Fibroblast of lung (primary cell): ENCODE measurements at places on chromosomes 12 and 14. TPM values are rescaled to one million over a fixed set of nuclear protein-coding genes. Genes with fewer than 3 reads are reported as not detected.

DNA sequence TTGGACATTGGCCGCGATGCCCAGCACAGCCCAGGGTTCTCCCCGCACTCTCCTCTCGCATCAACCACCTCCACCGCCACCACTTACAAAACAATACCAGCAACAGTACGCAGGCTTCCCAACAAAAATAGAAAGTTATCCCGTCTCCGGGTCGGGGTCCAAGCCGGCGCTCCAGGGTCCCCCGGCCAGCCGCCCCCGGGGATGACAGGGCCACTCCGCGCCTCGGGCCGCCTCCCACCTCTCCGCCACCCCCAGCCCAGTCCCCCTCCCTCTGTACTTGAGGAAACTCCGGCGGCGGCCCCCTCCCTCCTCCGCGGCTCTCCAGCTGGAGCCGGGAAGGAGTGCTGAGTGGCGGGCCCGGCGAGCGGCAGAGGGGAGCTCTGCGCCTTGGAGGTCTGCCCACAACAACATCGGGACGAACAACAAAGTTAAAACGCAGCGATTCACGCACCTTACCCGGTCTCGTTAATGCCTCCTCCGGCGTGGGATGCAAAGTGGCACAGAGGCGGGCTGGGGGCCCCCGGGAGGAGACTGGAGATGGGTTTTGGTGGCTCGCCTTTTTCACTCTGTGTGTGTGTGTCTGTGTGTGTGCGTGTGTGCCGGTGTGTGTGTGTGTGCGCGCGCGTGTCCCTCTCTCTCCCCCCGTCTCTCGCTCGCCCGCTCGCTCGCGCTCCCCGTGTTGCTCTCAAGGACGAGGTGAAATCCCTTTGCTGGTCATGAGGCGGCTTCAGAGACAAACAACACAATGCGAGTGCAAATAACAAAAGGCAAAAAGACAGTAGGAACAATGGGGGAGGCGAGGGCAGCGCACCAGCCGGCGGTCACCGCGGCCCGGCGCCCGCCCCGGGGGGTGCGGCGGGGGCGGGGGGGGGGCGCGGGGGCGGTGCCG, 386.8 kb downstream of the BCAT1 start:
- H3K27me3 ChIP-seq: no peaks in the 10 kb centered on the region
- peak overlapping the region; percentile 98 for H3K4me3 ChIP-seq
- H3K27ac ChIP-seq: peak overlapping the region; percentile 90
- peaks cover 3% of the 10 kb centered on the region for H3K4me1 ChIP-seq

DNA sequence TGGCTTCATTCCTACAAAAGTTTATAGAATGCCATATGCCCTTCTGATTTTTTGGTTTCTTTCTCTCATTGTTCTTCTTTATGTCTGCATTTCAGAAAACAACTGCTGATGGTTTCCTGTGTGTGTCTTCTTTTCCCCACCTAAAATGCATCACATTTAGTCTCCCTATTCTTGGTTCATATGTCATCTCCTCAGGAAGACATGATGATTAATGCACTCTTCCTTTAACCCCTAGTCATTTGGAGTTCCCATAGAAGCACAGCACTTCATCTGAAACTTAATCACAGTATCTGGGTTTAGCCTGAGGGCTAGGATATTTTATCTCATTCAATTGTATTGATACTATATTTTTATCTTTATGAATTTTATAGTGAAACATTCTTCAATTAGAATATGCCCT, 21.5 kb downstream of the GNPNAT1 start:
- H3K27ac ChIP-seq: no peak overlapping the region
- no peak overlapping the region for H3K4me3 ChIP-seq
- no peaks in the 10 kb centered on the region for H3K36me3 ChIP-seq
- DNase-seq: no peak

DNA sequence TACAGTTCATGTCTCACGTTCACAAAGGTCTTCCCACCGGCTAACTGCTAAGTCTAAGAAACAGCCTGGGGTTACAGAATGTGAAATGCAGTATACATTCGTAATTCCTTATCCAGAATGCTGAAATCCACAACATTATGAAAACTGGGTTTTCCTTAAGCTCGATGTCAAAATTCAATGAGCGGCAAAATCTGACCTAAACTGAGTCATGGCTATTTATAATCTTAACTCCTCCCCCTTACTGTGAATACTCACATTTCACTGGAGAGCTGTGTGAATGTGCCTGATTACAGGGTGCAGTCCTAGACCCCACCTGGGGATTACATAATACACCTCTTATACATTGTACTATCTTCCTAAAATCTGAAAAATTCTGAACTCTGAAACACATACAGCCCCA, 35.3 kb downstream of the STX2 start:
- H3K4me3 ChIP-seq: no peak overlapping the region
- H3K36me3 ChIP-seq: peaks cover 12% of the 10 kb centered on the region
- peak; percentile 60 for DNase-seq
- H3K27ac ChIP-seq: no peak overlapping the region
- H3K27me3 ChIP-seq: no peaks in the 10 kb centered on the region

GRCh38 chr12:81963636-81964035, 204.5 kb upstream of the PPFIA2 start:
- DNase-seq: no peak
- no peaks in the 10 kb centered on the region for H3K27me3 ChIP-seq
- no peak overlapping the region for H3K27ac ChIP-seq
- H3K4me1 ChIP-seq: no peaks in the 10 kb centered on the region

GRCh38 chr12:103832048-103832997, 8.7 kb downstream of the NT5DC3 start:
- H3K27ac ChIP-seq: no peak overlapping the region
- no peak for DNase-seq
- no peaks in the 10 kb centered on the region for H3K27me3 ChIP-seq
- no peaks in the 10 kb centered on the region for H3K4me1 ChIP-seq
- H3K36me3 ChIP-seq: no peaks in the 10 kb centered on the region

- no peaks in the 10 kb centered on the region for H3K27me3 ChIP-seq
- no peak overlapping the region for H3K27ac ChIP-seq
- H3K4me1 ChIP-seq: no peaks in the 10 kb centered on the region
- no peaks in the 10 kb centered on the region for H3K36me3 ChIP-seq
- H3K4me3 ChIP-seq: no peak overlapping the region
These were observed 218.8 kb downstream of the BTG1 start for GRCh38 chr12:91926848-91927247.

DNA sequence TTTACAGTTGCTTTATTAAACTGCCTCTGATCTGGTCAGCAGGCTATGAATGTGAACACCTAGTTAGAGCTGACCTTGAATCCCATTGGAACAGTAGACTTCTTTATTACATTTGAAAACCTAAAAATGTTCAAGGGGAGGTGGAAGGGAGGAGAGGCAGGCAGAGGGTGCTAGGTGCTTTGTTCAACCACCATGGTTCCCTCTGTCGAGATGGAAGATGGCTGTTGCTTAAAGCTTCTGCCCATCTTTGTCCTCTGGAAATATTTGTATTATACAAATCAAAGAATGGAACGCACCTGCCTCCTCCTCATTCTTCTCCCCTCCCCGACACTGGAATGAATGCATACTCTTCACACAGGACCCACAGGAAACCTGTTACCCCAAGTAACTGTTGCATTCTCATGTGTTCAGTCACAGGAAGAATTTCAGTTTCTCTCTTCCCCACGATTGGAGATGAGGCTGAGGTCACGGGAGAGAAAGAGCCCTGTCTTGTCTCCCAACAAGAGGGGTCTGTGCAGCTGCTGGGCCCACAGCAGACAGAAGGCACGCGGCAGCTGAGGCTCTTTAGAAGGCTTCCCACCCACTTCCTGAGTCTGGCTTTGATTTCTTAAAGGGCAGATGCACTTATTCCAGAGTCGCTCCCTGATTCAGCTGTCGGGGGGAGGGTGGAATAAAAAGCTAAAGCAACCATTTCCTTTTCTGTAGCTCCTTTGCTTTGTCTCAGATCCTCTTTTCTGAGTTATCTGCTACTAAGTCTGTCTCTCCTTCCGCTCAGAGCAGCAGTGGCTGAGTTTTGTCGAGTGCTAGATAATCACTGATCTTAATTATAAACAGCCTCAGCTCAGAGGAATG, 217.9 kb upstream of the BTG1 start:
- peaks cover 3% of the 10 kb centered on the region for H3K4me1 ChIP-seq
- no peaks in the 10 kb centered on the region for H3K27me3 ChIP-seq
- H3K4me3 ChIP-seq: peak overlapping the region; percentile 24

ADAM20 gene
- 0.51 and 1.2 TPM in 2 replicates for total RNA-seq

DNA sequence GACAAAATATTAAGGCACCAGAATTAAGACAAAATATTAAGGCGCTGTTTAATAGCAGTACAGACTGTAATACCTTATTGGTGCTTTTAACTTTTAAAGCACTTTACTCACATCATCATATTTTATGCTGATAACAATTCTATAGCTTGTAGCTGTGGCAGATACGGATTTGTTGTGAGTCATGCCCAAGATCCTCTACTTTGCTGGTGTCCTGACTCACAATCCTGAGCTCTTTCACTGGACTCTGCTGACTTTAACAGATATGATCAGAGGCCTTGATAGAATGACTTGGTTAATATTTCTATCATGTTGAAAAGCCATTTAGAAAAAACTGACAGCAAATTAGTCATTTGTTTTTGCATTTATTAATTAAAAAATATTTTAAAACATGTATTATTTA, 99.0 kb upstream of the PKP2 start:
- H3K4me1 ChIP-seq: no peaks in the 10 kb centered on the region
- no peak for DNase-seq
- H3K36me3 ChIP-seq: no peaks in the 10 kb centered on the region
- no peak overlapping the region for H3K27ac ChIP-seq

CLEC4D gene
- not detected in 2 replicates for total RNA-seq

- H3K27me3 ChIP-seq: no peaks in the 10 kb centered on the region
- H3K36me3 ChIP-seq: no peaks in the 10 kb centered on the region
- no peak overlapping the region for H3K4me3 ChIP-seq
- no peak overlapping the region for H3K27ac ChIP-seq
- no peak for DNase-seq
- H3K4me1 ChIP-seq: peaks cover 4% of the 10 kb centered on the region
These were observed 27.6 kb downstream of the CDKN1B start for GRCh38 chr12:12744546-12745305.

GRCh38 chr14:22748206-22748605, 18.3 kb upstream of the OXA1L start:
- H3K27ac ChIP-seq: no peak overlapping the region
- DNase-seq: no peak
- H3K27me3 ChIP-seq: no peaks in the 10 kb centered on the region

GRCh38 chr14:23006544-23007419, 3.2 kb downstream of the C14orf93 start:
- peaks cover 6% of the 10 kb centered on the region for H3K4me1 ChIP-seq
- H3K27ac ChIP-seq: peak overlapping the region; percentile 84
- peak; percentile 96 for DNase-seq
- peak overlapping the region; percentile 64 for H3K4me3 ChIP-seq
- no peaks in the 10 kb centered on the region for H3K36me3 ChIP-seq

DNA sequence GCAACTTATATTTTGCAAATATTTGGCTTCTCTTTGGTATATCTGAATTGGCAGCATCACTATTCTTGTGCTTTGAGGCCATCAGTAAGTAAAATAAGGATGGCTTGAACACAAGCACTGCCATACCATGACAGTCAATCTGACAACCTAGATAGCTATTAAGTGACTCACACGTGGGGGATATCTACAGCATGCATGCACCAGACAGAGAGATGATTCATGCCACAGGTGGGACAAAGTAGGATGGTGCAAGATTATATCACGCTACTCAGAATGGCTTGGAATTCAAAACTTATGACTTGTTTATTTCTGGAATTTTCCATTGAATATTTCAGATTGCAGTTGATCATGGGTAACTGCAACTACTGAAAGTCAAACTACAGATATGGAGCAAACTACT, 675.6 kb upstream of the MDGA2 start:
- no peaks in the 10 kb centered on the region for H3K36me3 ChIP-seq
- H3K4me1 ChIP-seq: no peaks in the 10 kb centered on the region
- H3K27ac ChIP-seq: no peak overlapping the region
- no peak overlapping the region for H3K4me3 ChIP-seq
- H3K27me3 ChIP-seq: no peaks in the 10 kb centered on the region

DNA sequence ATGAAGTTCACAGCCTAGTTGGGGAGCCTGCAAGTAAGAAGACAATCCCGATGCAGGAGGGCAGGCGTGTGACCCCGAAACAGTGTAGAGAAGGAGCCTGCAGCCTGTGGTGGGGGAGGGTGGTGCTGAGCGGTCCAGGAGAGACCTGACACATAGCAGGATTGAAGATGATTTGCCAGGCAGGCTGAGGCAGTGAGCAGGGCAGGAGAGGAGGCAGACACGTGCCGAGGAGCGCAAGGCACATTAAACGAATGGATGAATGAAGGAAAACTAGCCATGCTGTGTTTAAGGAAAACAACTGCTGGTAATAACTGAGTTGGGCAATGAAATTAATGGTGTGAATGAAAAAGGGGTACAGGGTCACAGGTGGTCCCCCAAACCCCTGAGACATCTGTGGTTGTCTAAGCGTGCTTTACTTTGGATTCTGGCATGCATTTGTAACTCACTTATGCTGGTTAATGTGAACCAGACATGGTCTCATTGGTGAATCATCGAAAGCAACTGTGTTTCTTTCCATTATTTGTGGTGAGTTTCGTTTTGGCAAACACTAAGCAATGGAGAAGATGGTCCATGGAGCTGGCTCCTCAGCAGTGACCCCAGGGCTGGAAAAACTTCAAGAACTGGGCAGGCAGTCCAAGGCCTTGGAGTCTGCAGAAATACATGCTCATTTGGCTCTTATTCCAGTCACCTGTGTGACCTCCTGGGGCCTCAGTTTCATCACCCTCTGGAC, 96.9 kb upstream of the EVL start:
- H3K4me1 ChIP-seq: peaks cover 9% of the 10 kb centered on the region
- no peaks in the 10 kb centered on the region for H3K36me3 ChIP-seq
- no peak overlapping the region for H3K4me3 ChIP-seq
- H3K27me3 ChIP-seq: no peaks in the 10 kb centered on the region
- peak; percentile 74 for DNase-seq

- no peak overlapping the region for H3K27ac ChIP-seq
- H3K27me3 ChIP-seq: no peaks in the 10 kb centered on the region
- H3K4me1 ChIP-seq: no peaks in the 10 kb centered on the region
These were observed 1.1 kb downstream of the IGF1 start for GRCh38 chr12:102479099-102479885.

DNA sequence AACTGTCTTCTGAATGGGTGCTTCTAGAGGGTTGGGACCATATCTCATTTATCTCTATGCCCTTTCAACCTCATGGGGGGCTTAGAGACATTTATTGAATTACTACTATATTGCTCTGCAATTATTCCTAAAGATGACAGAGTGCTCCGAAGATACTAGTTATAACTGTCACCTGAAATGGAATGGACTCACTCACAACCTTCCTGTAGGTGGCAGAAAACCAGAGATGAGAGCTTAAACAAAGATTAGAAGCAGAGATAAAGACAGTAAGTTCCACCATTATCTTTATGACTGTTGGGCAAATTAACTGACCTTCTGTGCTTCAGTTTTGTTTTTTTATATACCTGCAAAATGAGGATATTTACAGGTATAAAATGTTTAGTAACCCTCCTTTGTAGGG, 31.5 kb upstream of the GTF2A1 start:
- no peak overlapping the region for H3K4me3 ChIP-seq
- H3K27me3 ChIP-seq: no peaks in the 10 kb centered on the region
- H3K4me1 ChIP-seq: no peaks in the 10 kb centered on the region
- no peak overlapping the region for H3K27ac ChIP-seq

VWF gene
- total RNA-seq: 0.26 and 1.7 TPM in 2 replicates

- H3K27ac ChIP-seq: no peak overlapping the region
- H3K4me1 ChIP-seq: no peaks in the 10 kb centered on the region
- no peaks in the 10 kb centered on the region for H3K27me3 ChIP-seq
- H3K4me3 ChIP-seq: no peak overlapping the region
These were observed 577.7 kb upstream of the NOVA1 start for GRCh38 chr14:27175489-27175888.

LRRIQ1 gene
- total RNA-seq: under 0.01 TPM in 2 replicates
